ENCODE measurements at places on chromosomes 2 and 18.
A peak's percentile ranks its signal among the peaks of the same experiment; 100 is the strongest.

- DNase-seq = no peak
Measured at GRCh38 chr2:159096901-159097300, 128.5 kb downstream of the TANC1 start.

- DNase-seq = no peak
Measured at GRCh38 chr2:240172071-240172895, 31.8 kb upstream of the OTOS start.

DNA sequence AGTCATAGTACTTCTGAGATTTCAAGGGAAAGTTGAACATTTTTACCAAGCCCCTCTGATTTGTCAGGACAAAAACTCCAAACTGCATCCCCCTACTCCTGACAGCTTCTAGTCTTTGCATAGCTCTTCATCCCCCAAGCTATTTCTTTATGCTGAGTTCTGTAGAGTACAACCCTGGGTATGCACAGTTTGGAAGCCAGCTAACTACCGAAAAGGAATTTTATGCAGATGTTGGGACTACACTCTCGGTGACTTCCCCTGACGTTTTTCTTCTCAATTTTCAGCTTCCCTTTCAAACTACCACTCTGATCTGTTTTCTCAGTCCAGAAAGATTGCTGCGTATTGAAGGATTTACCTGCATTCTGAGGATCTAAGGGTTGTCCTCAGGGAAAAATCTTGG, 1060.2 kb upstream of the ACVR2A start:
- no peak for DNase-seq

DNA sequence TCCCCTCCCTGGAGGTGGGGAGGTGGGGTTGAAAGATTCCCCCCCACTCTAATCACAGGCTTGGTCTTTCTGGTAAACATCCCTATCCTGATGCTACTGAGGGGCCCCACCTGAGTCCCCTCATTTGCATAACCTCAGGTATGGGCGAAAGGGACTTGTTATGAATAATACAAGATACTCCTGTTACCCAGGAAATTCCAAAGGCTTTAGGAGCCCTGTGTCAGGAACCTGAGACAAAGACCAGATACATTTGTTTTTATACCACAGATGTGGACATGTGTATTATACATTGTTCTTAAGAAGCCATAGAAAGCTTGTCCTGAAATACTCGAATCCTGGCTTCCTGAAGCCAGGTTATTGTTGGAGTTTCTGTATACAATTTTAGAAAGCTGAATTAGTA, 62.8 kb downstream of the MYO1B start:
- no peak for DNase-seq

DNA sequence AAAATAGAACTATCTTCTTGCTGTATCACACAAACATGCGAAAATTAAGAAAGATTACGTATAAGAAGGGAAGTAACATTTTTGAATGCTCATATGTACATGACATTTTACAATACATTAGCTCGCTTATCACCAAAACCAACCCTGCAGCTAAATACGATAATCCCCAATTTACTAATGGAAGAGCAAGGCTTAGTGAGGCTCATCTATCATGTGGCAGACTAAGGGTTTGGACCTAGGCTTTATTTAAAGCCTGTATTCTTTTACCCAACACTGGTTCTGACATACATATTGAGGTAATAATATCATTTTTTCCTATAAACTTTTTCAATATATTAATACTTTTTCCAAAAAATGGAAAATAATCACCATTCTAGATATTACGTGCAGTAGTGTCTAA, 116.8 kb upstream of the TTC39C start:
- DNase-seq = no peak

GRCh38 chr2:235666213-235666781, 172.5 kb downstream of the AGAP1 start:
- peak; percentile 93 for DNase-seq

DNA sequence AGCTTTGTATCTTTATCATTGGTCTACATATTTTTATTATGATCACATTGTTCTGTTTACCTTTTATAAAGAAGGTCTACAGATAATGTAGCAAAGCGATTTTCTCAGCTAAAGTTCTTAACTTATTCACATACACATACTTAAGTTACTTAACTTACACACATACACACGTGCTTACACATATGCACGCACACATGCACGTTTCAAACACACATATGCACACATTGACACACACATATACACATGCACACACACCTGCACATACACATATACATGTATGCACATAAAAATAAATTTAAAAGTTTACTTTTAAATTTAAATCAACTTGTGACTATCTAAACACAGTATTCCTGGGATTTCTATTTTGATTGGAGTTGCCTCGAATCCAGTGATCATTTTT, 1204.5 kb upstream of the SLC39A10 start:
- no peak for DNase-seq

- DNase-seq = no peak
Measured at GRCh38 chr2:112708968-112709367, 11.9 kb upstream of the NT5DC4 start.

GRCh38 chr2:85800586-85800985, 46.8 kb downstream of the ATOH8 start:
- DNase-seq = no peak

- DNase-seq = no peak
Measured at GRCh38 chr18:2908166-2908945, 61.5 kb downstream of the EMILIN2 start.

DNA sequence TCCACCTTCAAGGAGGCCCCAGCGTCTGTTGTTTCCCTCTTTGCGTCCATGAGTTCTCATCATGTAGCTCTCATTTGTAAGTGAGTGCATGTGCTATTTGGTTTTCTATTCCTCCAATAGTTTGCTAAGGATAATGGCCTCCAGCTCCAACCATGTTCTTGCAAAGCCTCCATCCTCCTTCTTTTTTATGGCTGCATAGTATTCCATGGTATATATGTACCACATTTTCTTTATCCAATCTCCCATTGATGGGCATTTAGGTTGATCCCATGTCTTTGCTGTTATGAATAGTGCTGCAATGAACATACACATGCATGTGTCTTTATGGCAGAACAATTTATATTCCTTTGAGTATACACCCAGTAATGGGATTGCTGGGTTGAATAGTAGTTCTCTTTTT, 73.0 kb upstream of the NFU1 start:
- no peak for DNase-seq

DNA sequence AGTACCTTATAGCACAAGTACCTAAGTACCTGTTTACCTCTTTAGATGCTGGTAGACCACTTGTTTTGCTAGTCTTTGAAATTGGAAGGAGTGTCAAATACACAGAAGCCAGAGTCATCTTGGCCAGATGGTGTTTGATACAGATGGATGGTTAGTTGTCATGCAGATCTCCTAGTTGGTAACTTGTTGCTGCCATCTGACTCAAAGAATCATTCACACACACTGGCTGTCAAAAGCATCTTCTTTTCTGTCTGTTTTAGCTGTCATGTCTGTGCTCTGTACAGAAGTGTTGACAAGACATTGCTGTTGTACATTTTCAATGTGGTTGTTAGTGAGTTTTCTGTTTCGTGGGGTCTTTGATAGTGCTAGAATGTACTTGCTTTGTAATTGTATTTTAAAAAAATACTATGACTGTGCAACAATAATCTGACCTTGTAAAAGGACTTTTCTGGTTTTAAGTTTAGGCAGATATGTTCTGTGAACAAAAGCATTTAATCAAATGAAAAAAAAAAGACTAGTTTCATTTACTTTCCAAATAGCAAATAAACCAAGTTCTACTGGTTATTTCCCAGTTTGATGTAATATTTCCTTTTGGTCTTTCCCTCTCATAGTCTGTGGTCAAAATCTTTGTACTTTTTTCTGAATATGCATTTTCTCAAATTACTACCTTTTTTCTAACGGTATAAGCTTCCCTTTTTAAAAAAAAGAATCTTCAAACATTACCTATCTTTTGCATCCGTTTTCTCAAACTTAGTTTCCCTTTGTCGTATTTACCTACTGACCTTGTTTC, 39.9 kb downstream of the TANK start:
- DNase-seq = no peak

DNA sequence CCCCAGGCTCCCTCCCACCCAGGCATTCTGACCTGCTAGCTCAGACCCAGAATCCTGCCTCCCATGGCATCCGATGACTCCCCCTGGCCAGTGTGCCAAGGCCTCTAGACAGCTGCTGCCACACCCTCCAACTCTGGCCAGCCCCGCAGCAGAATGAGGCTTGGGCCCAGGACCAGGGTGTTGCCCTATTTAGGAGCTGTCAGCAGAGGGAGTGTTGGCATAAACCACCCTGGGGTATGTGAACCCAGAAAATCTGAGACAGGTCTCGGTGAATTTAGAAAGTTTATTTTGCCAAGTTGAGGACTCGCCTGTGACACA, 134.3 kb downstream of the KLHL29 start:
- DNase-seq = no peak

- DNase-seq = no peak
Measured at GRCh38 chr2:220682616-220683015, 889.5 kb downstream of the EPHA4 start.
